ENCODE measurements at places on chromosomes 4 and X.

DNA sequence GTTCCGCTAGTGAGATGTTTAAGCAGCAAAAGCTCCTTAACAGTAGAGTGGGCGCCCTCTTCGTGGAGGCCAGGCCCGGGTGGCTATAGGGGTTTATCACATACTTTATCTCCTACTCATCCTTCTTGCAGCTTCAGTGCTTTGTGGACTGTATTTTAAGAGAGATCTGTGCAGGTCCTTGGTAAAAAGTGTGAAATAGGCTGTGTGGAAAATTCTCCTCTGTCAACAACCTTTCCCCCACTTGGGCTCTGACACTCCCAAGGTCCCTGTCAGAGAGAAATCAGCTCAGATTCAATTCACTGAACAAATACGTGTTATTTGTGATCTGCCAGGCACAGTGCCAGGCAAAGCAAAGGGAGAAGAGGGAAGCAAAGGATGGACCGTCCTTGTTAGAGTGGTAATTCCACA lies 214.3 kb upstream of the PPARGC1A start:
- DNase-seq: no peak

- no peak for DNase-seq
Observed at GRCh38 chr4:140691369-140691768, 64.8 kb downstream of the TBC1D9 start.

GRCh38 chr4:96531836-96532235 lies 691.9 kb downstream of the PDHA2 start:
- no peak for DNase-seq

DNA sequence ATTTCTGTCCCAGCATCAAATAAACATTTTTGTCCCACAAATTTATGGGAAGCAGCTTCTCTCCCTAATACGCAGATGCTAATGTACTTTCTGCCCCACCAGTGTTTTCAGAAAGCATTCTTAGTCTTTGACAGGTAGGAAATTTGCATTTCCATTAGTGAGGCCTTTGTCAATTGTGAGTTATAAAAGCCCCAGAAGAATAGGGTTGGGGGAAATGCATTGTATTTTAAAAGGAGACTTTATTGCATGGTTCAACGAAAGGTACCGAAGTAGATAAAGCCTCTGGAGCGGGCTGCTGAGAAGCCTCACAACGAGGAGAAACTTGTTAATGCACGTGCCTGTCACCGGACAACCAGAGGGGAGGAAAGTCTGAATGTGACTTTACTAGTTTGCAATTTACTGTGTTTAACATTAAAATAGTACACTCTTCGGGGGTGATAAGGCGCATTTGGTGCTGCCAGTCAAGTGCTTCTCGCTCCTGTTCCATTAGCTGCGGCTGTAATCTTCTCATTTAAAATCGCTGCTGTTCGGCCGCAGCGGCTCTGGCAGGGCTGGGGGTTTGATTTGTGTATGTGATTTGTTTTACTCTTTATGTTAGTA lies 63.4 kb downstream of the DCTD start:
- DNase-seq: no peak

GRCh38 chr4:173189117-173189693 lies 20.6 kb downstream of the GALNT7 start:
- no peak for DNase-seq

GRCh38 chrX:25105221-25105620 lies 89.5 kb upstream of the ARX start:
- DNase-seq: no peak

DNA sequence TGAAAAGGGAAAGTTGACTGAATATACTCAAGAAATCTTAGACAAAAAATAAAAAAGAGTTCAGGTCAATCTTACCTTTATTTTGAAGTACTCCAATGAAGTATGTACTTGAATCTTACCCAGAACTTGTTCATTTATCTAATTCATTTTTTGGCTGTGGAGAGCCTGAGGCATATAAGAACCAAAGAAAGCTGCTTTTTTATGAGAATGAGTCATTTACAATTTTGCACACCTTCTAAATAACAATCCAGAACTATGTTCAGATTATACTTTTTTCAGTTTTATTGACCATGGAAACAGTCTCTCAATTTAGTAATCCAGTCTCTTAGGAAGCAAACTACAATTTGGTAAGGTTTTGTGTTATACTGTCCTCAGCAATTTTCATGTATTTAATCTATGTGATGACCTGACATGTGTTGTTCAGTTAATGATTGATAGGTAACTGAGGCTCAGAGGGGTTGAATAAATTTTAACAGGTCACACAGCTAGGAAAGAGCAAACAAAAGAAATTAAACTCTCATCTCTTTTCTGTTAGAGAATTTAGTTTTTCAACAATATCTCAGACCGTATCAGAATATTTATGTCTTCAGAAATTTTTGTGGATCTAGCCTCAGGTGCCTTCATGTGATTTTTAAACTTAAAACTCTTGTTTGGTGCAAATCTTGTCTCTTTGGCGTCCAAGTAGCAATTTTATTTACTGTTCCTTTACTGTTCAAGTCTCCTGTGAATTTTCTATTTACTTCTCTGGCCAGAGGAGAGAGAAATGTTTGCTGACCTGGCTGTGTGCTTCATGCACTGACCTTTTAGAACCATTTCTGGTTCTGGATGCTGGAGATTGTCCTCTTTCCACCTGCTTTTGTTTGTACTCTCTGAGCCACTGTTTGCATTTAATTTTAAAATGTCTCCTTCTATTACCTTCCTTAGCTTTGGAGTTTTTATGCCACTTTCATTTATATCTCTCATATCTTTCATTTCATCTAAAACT lies 1453.4 kb downstream of the STIM2 start:
- DNase-seq: no peak

GRCh38 chr4:88006956-88007303 lies 505 bp upstream of the PKD2 start:
- DNase-seq: no peak

DNA sequence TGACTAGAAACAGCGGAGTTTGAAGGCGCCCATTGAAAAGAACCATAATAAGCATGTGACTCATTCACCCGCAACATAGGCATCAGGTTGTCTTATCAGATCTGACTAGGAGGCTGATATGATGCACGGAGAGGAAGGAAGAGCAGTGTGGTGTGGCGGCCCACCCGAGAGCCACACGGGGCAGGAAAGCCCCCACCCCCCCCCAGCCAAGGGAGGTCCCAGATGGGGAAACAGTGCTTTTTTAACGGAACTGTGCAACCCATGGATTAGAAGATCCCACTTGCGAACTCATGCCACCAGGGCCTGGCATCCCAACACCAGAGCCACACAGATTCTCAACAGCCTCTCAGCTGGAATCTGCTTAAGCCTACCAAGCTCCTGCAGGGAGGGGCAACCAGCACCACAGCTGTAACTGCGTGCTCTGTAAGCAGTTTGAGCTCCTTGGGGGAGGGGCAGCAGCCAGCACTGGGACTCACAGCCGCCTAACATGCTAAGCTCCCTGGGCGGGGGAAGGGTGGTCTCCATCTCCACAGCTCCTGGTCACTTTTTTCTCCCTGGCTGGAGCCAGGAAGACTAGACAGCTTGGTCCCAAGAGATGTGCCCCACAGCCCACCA lies 466.2 kb downstream of the PDGFC start:
- DNase-seq: no peak

DNA sequence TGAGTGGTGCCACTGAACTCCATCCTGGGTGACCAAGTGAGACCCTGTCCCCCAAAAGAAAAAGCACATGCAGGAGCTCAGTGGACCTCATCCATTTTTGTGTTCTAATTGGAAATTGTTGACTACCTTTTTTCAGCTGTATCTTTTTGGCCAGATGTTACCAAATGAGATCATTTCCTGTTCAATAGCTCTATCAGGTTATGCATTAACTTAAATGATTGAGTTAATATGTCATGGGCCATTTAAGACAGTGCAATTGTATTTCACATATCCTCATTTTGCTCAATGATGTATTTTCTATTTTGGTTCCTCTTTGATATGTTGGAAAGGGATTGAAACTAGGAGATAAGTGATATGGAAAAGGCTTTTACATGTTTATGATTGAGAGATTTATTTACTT lies 26.2 kb upstream of the RHOH start:
- no peak for DNase-seq

- DNase-seq: no peak
Observed at GRCh38 chr4:160175064-160175643, 1072.3 kb downstream of the RAPGEF2 start.

DNA sequence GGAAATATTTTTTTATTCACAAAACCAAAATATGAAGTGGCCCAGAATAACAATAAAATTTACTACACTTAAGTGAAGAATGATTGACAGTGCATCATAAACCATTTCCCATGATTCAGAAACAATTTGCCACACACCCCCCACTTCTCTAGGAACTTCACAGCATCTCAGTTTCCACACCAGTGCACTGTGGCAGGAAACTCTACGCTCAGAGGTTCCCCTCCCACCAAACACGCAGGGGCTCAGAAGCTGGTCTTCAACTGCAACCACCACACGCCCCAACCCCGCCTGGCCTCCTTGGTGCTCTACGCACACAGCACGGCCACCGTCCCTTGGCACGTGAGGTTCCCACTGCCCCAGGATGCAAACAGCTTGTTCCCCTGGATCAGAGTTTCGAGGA lies 63.7 kb downstream of the ZFYVE28 start:
- no peak for DNase-seq
